ENCODE measurements at places on chromosomes 11 and 22.

GRCh38 chr11:75560644-75561043, 1.4 kb upstream of the SERPINH1 start:
- no peak for DNase-seq

DNA sequence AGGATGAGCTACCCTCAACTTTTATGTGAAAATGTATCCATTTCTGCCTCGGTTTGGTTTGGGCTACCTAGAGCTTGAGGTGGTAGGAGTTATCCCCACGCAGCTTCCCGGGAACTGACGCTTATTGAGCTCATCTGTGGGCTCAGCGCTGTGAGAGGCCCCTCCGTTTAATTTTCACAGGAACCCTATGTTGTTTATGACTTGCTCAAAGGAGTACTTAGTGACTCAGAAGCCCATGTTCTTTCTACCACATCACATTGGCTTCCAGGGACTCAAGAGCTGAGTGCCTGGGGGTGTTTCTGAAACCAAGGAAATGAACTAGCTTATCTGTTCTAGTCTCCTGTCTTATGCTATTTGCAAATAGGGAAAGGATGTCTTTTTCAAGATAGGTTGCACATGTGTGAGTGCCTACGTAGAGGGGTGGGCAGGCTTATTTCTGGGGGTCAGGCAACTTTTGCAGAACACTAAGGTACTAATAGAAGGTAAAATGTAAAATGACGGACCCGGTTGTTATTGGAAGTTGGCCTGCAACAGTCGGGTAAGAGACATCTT, 40.5 kb downstream of the MICAL2 start:
- DNase-seq: no peak

- no peak for DNase-seq
These were observed 2241.0 kb upstream of the RAG2 start for GRCh38 chr11:38839071-38839470.

GRCh38 chr11:79525257-79525656, 84.4 kb upstream of the TENM4 start:
- no peak for DNase-seq

GRCh38 chr22:47631571-47632102, 869.2 kb downstream of the TBC1D22A start:
- DNase-seq: no peak

DNA sequence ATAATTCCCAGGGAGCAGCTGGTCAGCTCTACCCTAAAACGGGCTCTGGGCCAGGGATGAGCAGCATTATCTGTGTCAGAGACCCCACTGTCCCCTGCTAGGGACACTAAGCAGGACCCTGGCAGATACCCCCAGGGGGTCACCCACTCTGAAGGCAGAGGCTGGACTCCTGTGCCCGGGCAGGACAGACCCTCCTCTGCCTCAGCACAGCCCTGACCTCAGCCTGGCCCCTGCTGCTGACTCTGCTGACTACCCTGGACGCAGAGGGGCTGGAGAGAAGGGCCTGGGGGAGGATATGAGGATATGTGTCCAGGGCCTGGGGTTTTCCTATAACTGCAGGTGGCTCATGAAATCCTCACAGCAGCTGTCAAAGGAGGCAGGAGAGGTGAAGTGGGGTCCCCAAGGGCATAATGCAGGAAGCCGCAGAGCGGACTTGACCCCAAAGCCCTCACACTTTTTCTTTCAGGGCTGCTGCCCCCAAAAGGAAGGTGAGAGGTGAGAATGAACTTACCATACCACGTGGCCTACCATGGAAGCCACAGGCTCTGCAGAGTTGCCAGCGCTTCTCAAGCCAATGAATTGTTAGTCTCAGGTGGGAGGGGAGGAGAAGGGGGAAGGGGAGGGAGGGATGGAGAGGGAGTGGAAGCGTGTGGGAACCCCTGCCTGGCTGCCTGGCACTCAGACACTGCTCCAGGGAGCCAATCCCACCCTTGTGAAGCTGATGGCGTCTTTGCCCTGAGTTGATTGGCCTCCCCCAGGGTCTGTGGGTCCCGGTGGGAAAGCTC, 76.7 kb upstream of the WNT11 start:
- no peak for DNase-seq

GRCh38 chr11:78132475-78132874, 7.0 kb downstream of the ALG8 start:
- DNase-seq: no peak

DNA sequence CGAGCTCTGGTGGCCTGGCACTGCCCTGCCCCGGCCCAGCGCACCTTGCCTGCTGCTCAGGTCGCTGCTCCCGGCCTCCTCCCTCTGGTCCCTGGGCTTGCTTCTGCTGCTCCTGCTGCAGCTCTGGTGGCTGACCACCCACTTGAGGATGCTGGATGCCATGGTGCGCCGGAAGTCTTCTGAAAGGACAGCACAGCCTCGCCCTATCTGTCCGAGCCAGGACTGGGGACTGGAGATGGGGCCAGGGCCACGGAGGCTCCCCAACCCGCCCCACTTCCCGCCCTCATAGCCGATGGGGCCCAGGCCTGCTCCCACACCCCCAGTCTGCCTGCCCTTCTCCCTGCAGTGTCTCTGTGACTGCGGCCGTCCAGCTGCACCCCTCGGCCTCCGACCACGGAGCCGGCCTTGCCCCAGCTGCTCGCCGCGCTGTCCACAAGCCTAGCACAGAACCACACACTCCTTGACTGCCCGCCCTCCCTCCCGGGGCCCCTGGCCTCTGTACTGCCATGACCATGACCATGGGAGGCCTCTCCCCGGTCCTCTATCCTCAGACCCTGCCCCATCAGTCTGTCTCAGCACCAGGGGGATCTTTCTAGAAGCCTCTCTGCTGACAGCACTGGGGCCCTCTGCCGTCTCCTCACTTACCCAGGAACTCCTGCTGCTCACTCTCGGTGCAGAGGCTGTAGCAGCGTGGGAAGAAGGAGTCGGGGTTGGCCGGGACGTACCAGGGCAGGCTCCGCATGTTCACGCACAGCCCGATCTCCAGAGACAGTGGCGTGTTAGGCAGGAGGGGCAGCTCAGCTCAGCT, 12.7 kb downstream of the TTLL8 start:
- DNase-seq: no peak

GRCh38 chr11:64854534-64855502, 10.4 kb upstream of the CDC42BPG start:
- DNase-seq: peak; percentile 97

DNA sequence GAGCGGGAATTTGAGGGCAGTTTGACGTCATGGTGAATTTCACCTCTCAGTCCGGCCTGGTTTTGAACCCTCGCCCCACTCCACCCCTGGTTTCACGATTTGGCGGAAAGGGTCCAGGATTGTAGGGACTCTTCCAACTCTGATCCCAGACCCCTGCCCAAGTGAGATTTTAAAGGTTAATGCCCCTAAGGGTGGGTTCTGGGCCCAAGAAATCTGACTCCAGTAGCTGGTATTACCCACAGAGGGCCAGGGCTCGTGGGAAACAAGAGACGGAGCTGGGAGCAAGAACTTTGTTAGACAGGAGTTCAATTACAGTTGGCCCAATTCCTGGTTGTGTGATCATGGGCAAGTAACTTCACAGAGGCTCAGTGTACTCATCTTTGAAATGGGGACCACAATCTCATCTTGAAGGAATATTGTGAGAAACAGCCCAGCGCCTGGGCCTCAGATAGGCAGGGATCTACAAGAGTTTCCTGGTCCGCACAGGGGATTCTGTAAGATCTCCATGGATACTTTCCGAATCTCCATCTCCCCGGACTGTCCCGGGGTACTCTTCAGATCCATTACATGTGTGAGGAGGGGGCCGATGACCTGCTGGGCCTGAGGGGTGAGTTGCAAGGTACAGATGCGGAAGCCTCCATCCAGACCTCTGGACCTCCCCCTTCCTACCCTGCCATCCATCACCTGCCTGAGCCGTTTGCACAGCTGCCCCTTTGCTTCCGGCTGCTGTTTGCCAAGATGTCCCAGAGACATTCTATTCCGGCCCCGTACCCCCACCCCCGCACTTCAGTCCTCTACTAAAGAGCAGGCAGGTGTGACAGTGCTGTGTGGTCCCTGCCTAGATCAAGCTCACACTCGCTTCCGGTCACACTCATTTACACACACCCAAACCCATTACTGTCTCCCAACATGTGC, 687 bp upstream of the CALCA start:
- DNase-seq: no peak

- DNase-seq: no peak
These were observed 363.6 kb downstream of the TTC28 start for GRCh38 chr22:28316014-28316413.

GRCh38 chr11:60504219-60504905, 10.8 kb upstream of the MS4A13 start:
- DNase-seq: no peak

- peak; percentile 81 for DNase-seq
These were observed 47.5 kb upstream of the CDON start for GRCh38 chr11:126109941-126110731.

DNA sequence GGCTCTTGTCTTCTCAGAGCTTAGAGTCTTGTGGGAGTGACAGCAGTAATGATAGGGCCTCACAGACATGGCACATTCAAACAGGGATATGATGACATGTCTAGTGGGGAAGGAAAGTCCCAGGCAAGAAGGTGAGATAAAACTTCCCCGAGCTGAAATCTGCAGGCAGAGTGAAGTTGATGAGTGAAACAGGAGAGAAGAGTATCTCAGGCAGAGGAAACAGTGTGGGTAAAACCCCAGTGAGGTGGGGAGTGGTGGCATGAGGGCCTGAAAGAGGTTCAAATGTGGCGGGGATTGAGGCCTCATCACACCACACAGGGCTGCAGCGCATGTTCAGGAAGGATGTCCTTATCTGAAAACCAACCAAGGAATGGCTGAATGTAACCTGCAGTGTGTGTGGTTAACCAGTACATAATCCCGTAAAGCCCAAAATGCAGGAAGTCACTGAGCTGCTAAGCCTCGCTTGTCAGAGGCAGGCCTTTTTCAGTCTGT, 153.8 kb upstream of the E2F8 start:
- DNase-seq: no peak

DNA sequence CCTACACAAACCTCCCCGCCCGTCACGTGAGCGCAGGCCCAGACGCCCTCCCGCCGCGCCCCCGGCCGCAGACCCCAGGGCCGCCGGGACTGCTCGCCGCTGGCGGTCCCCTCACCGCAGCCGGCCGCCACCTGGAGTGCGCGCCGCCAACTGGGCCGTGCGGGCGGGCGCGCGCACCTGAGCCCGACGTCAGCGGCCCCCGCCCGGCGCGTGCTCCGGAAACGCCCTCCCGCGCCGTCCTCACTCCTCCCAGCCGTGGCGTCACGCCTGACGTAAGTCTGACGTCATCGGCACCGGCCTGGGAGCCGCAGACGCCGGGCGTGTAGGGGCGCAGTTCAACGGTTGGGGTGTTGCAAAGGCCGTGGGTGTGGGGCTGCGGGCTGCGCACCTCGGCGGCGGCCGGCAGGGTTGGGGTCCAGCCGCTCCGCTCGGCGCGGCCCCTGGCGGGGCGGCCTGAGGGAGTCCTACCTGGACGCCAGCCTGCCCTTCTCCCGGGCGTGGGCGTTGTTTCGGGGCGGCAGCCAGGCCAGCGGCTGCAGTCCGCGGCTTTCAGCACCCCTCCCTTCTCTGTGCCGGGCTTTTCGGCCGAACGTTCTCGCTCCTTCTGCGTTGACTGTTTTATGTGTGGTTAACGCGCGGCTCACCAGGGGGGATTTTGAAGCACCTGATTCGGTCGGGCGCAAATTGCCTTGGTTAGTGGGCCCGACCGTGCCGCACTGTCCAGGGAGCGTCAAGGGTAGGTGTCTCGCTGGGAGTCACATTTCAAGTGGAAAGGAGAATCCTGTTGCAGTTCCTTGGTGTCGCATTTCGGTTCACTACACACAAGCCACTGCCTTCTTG, at the start of gene JOSD1:
JOSD1 (minus strand) TSS at position 155 of the 840 bp plus-strand sequence. CDS start 956 bp downstream, outside the sequence.
- DNase-seq: peak; percentile 96

GRCh38 chr22:48603621-48604320, 1223.9 kb downstream of the BRD1 start:
- DNase-seq: no peak

GRCh38 chr11:30825723-30826122, 239.6 kb upstream of the MPPED2 start:
- no peak for DNase-seq

GRCh38 chr11:128172046-128172878, 415.1 kb downstream of the ETS1 start:
- peak; percentile 91 for DNase-seq

DNA sequence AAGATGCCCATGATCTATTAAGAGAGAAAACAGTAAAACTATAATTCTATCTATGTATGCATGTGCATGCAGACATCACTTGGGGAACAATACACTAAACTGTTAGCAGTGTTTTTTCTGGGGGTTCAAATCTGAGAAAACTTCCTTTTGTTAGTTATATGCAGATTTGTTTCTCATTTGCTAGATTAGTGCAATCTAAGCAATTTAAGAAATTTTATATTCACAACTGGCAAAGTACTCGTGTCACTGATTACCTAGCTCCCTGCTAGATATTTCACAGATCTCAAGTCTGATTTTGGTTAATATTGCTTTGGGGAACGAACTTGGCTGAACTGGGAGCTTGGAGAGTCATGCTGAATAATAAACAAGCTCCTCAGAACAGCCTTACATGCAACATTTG, 14.9 kb upstream of the OSBP start:
- DNase-seq: no peak

GRCh38 chr11:18731949-18732821, 6.2 kb upstream of the IGSF22 start:
- no peak for DNase-seq

All from ascending aorta (tissue), 2 donors.